Karpas-422 (cell line): ENCODE measurements at places on chromosomes 13 and 19. TPM values are rescaled to one million over a fixed set of nuclear protein-coding genes. Genes with fewer than 3 reads are reported as not detected.

DNA sequence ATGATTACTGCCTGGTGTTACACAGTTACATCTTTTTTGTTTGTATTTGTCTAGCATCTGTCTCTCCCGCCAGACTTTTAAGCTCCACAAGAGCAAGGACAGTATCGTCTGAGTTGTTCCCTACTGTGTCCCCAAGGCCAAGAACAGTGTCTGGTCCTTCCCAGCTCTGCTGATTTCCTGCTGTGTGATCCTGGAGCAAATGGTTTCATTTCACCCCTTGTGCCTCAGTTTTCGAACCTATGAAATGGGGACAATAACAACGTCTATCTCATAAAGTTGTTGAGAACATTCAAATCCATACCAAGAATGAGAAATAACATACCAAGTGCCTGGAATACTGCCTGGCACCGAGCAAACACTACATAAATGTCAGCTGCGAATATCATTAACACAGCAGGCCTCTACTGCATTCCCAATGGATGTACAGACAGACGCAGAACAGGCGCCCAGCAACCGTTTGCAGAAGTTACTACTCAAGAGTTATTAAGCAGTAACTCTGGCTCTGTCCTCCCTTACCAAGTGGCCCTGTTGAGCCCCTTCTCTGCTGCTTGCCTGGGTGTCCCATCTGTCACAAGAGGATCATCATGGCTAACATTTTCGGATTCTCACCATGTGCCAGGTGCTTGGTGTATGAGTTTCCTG lies 11.4 kb downstream of the XRCC1 start:
- no peaks in the 10 kb centered on the region for H3K27me3 ChIP-seq
- peaks cover 5% of the 10 kb centered on the region for H3K4me1 ChIP-seq
- H3K27ac ChIP-seq: no peak overlapping the region
- peaks cover 2% of the 10 kb centered on the region; the same call in 1 of the 2 replicates for H3K36me3 ChIP-seq
- H3K4me3 ChIP-seq: no peak overlapping the region

GRCh38 chr19:7488736-7489353 lies at the start of gene PEX11G:
PEX11G (minus strand) TSS chr19:7489035; CDS start chr19:7489010, 25 bp downstream.
- H3K4me3 ChIP-seq: peak within 1 kb of the TSS; percentile 80
- H3K27ac ChIP-seq: no peak within 1 kb of the TSS
- H3K27me3 ChIP-seq: no peaks in the 10 kb centered on the region
- peaks cover 15% of the 10 kb centered on the region for H3K4me1 ChIP-seq
- H3K36me3 ChIP-seq: no peaks in the 10 kb centered on the region
- DNase-seq: peak; percentile 95

DNA sequence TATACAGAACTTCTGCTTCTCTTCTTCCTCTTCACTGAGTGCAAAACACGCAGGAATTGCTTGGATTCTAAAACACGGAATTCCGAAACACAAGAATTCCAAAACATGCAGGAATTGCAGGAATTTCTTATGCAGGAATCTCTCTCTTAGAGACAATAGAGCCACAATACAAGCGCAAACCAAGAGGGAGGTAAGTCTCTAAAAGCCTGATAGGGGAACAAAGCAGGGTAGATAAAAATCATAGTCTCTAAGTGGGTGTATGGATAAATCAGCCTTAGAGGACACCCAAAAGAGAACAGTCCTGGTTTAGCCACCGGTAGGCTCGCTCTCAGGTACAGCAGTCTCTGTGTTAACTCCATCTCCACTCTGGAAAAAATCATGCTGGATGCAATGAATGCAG lies 112.9 kb downstream of the LHFPL6 start:
- H3K4me1 ChIP-seq: no peaks in the 10 kb centered on the region
- no peak overlapping the region for H3K27ac ChIP-seq
- no peaks in the 10 kb centered on the region for H3K27me3 ChIP-seq
- DNase-seq: no peak

- H3K4me3 ChIP-seq: peak overlapping the region; percentile 69
- DNase-seq: peak; percentile 83
- peaks cover 24% of the 10 kb centered on the region for H3K4me1 ChIP-seq
- peaks cover 2% of the 10 kb centered on the region; the same call in 1 of the 2 replicates for H3K27me3 ChIP-seq
- no peaks in the 10 kb centered on the region for H3K36me3 ChIP-seq
Observed at GRCh38 chr13:26785838-26786630, 25.4 kb upstream of the GPR12 start.

MATK gene
- total RNA-seq: not detected in 2 replicates

DNA sequence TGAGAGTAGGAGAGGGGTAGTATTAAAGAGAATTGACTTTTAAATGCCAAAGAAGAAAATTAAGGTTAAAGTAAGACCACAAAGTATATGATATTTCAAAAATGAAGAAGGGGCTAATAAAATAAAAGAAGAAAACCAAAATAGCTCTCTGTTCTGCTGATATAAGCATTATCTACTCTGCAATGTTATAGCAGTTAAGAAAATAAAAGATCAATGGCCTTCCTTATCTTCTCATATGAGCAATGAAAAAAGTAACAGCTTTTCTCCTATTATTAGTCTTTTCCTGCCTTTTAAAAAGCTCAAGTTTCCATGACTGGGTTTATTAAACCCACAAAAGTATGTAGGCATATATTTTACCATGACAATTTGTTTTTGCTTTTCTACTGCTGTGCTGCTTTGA lies 126.4 kb downstream of the TBC1D4 start:
- DNase-seq: no peak
- no peaks in the 10 kb centered on the region for H3K36me3 ChIP-seq
- no peaks in the 10 kb centered on the region for H3K4me1 ChIP-seq
- no peaks in the 10 kb centered on the region for H3K27me3 ChIP-seq
- H3K4me3 ChIP-seq: no peak overlapping the region
- no peak overlapping the region for H3K27ac ChIP-seq

DNA sequence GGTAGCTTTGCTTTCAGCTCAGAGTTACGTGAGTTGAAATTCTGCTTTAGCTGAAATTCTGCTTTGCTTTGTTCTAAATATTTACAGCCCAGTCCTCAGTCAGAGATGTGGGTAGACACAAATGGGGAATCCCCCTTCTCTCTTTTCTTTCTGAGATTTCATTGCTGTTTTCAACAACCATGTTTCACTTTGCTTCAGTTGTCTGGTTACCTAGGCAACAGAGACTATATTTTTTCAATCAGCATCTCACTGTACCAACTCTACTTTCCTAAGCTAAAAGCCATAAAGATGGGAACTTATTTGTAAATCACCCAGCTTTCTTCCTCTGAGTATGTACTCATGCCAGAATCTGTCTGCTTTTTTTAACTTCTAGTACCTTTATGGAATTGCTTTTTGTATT lies 509.0 kb downstream of the OLFM4 start:
- no peak overlapping the region for H3K4me3 ChIP-seq
- H3K36me3 ChIP-seq: no peaks in the 10 kb centered on the region
- H3K4me1 ChIP-seq: no peaks in the 10 kb centered on the region
- no peaks in the 10 kb centered on the region for H3K27me3 ChIP-seq
- DNase-seq: no peak

DNA sequence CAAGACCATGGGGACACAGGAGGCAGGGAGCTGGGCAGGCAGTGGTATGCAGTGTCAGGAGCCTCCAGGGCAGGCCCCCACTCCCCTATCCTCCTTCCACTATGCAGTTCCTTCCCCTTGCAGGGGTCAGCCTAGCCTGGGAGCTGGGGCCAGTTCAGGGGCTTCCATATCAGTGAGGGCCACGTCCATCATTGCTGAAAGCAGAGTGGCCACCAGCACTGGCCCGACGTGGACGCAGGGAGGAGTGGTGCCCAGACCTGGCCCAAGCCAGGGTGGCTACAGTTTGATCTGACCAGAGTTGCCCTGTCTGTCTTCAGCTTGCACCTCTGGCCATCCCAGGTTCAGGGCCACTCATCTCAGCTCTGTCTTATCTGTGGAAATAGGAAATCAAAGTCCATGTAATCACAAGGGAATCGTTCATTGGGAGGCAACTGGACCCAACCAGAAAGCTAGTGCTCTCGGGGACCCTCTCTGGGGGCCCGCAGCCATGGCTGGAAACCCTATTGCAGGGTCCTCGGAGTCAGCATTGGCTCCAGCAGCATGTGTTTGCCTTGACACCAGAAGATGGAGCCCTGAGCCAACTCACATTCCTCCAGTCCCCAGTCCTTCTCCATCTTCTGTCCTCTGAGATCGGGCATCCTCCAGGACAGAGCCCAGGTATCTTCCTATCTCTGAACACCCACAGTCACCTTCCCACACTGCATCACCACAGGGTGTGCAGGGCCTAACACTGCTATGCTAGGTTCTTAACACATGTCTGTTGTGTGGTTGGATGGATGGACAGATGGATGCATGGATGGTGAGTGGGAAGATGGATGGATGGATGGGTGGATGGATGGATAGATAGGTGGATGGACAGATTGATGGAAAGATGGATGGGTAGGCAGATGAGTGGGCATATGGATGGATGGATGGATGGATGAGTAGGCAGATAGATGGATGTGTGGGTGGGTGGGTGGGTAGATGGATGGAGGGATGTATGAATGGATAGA lies 75.7 kb upstream of the KCTD15 start:
- H3K36me3 ChIP-seq: no peaks in the 10 kb centered on the region
- H3K4me3 ChIP-seq: no peak overlapping the region
- peak; percentile 48 for DNase-seq

DNA sequence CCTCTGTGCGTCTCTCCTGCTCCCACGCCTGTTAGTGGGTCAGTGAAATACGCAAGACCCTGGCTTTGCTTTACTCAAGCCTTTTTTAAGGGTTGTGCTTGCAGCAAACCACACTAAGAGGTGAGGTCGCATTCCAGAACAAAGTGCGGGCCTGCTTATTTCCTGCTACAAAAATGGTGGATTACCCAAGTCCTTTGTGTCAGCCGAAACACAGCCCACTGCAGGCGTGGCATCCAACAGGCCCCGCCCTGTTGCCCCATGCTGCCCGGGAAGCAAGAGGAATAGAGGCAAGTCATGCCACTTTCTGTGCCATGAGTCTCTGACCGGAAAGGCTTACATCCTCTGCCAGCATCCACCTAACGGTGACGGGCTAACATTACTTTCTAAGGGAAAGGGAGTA lies 7.7 kb upstream of the IRS2 start:
- no peak overlapping the region for H3K4me3 ChIP-seq
- no peak for DNase-seq
- no peaks in the 10 kb centered on the region for H3K36me3 ChIP-seq
- no peaks in the 10 kb centered on the region for H3K4me1 ChIP-seq
- H3K27ac ChIP-seq: no peak overlapping the region
- H3K27me3 ChIP-seq: no peaks in the 10 kb centered on the region

DNA sequence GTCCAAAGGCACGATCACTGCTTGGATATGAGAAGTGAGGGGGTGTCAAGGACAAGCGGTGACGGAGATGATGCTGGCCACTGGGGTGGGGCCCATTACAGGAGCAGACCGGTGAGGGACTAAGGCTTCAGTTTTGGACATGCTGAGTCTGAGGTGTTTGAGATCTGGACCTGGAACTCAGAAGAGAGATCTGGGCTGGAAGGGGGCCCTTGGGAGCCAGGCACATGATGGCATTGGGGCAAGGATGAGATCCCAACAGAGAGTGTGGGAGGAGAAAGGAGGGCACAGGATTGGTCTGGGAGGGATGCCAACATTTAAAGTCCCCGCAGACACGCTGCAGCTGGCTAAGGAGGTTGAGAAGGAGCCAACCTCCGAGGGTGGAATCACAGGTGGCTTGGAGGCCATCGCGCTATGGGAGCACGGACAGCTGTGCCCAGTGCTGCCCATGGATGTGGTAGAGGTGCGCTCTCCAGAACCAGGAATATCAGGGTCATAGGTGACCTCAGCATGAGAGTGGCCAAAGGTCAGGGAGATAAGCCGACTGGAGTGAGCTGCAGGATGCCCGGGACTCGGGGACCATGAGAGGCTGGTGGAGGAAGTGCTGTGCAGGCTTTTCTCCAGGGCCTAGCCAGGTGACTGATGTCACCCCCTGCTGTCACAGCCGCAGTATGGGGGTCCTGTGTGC lies 21.8 kb downstream of the DHRS12 start:
- no peak overlapping the region for H3K4me3 ChIP-seq
- no peak for DNase-seq
- H3K4me1 ChIP-seq: peaks cover 5% of the 10 kb centered on the region; the same call in 1 of the 2 replicates
- H3K27me3 ChIP-seq: no peaks in the 10 kb centered on the region
- H3K27ac ChIP-seq: no peak overlapping the region

SSBP4 gene
- 22.5 and 73.2 TPM in 2 replicates for total RNA-seq

PRRG2 gene
- total RNA-seq: 1.3 and 3.8 TPM in 2 replicates

DNA sequence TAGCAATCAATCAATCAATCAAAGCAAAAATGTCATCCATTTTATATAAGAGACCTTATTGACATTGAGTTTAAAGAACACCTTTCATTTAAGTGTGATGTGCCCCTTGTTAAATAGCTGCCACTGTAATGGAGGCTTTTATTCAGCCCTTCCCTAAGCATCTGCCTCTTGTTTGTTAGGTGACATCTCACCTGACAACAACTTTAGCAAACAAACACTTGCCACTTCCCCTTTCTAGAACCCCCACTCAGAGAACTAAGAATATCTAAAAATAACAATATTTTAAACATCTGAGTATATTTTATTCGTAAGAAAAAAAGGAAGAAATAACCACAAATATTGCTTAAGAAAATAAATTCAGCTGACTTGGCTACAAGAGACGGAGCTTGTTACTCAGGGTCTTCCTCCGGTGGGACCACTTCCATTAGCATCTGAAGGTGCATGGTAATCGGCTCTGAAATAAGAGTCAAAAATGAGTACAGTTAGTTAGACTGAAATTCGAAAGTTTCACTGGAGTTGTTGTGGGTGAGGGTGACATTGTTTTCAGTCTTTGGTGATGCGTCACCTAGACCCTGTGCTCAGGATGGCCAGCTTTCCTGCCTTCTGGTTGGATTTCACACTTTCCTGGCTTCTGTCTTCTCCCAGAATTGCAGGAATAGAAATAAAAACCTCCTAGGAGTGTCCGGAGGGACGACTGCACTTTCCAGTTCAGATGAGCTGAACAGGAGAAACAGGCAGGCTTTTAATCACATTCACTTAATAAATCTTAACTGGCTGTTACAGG lies 39.1 kb downstream of the SLC7A9 start:
- H3K4me1 ChIP-seq: no peaks in the 10 kb centered on the region
- no peaks in the 10 kb centered on the region for H3K36me3 ChIP-seq
- no peaks in the 10 kb centered on the region for H3K27me3 ChIP-seq

DNA sequence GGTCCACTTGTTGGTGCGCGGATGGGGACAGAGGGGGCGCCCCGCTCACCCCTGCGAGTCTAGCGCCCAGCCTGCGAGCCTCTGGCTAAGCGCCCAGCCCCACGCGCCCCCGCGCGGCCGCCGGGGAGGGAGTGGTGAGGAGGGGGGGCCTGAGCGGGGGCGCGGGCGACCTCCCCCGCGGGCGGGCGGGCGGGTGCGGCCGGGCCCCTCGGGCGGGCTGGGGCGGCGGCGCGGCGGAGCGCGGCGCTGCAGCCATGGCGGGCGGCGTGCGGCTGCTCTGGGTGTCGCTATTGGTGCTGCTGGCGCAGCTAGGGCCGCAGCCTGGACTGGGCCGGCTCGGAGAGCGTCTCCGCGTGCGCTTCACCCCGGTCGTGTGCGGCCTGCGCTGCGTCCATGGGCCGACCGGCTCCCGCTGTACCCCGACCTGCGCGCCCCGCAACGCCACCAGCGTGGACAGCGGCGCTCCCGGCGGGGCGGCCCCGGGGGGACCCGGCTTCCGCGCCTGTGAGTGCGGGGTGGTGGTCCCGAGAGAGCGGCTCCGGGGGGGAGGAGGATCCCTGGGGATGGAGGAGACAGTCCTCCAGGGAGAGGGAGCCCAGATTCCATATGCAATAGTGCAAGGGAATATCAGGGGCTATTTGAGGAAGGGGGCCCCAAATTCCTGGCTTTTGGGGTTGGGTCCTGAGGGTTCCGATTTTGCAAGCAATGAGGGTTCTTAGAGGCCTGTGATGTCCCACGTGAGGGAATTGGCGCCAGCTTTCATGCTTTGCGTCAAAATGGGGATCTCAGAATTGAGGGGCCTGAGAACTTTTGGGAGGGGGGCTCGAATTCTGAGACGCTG lies at the start of gene LTBP4:
Gene LTBP4, plus strand, starts transcription at position 236 of the 841 bp plus-strand sequence. Its CDS starts 19 bp downstream, at position 255.
- H3K4me1 ChIP-seq: peaks cover 55% of the 10 kb centered on the region
- DNase-seq: no peak
- H3K27ac ChIP-seq: no peak within 1 kb of the TSS
- peak within 1 kb of the TSS; percentile 60 for H3K4me3 ChIP-seq
- no peaks in the 10 kb centered on the region for H3K27me3 ChIP-seq
- no peaks in the 10 kb centered on the region for H3K36me3 ChIP-seq

ZNF264 gene
- total RNA-seq: 30.0 and 81.8 TPM in 2 replicates
